ENCODE measurements at places on chromosomes 16 and 17.
A peak's percentile ranks its signal among the peaks of the same experiment; 100 is the strongest.

- DNase-seq, result no peak
Measured at GRCh38 chr16:81310045-81310644, 4.6 kb upstream of the GAN start.

DNA sequence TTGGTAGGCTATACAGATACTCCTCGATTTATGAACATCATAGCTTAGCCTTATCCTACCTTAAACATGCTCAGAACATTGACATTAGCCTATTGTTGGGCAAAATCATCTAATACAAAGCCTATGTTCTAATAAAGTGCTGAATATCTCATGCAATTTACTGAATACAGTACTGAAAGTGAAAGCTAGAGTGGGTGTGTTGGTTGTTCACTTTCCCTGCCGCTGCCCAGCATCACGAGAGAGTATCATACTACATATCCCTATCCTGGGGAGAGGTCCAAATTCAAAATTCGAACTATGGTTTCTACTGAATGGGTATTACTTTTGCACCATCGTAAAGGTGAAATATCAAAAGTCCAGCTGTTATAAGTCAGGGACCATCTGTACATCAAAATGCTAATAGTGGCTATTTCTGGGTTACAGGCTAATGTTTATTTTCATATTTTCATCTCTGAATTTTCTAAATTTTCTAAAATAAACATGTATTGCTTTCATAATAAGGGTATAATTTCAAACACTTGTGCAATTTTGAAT, 54.5 kb downstream of the NACA2 start:
- no peak for DNase-seq

DNA sequence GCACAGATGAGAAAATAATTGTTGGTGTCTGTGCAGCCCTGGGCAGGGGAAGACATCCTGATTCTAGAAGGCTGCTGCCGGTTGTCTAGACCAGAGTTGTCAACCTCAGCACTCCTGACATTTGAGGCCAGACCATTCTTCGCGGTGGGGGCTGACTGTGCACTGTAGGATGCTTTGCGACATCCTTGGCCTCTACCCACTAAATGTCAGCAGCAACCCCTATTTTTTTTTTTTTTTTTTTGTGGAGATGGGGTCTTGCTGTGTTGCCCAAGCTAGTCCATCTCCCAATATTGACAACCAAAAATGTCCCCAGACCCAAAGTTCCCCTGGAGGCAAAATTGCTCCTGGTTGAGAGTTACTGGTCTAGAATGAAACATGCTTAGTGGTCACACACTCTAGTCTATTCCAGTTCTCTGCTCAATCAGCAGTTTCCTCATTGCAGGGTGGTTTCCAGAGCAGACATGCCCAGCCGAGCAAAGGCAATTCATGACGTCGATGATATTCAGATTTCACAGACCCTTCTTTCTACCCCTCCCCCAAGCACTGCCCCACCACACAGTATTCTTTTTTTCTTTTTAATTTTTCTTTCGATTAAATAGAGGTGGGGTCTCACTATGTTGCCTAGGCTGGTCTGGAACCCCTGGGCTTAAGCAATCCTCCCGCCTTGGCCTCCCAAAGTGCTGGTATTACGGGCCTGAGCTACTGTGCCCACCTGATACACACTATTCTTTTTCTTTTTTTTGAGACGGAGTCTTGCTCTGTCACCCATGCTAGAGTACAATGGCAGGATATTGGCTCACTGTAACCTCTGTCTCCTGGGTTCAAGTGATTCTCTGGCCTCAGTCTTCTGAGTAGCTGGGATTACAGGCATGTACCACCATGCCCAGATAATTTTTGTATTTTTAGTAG, 9.0 kb downstream of the C17orf99 start:
- DNase-seq, result no peak

DNA sequence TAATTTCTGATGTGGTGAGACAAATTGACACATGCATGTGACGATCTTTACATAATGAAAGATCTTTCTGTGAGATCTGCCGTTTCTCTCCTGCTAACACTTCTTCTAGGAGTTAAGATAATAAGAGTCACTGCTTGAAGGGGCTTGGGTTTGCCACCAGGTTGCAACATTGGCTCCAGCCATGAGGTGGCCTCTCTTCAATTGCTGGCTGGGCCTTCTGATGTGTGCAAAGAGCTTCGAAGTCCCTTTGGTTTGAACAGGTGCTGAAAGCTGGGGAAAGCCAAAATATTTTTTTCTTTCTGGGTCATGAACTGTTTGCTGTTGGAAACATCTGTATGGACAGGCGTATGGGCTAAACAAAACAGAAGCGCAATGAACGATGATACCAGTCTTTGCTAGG, 204.1 kb upstream of the SALL1 start:
- DNase-seq, result no peak

GRCh38 chr16:81928271-81928918, 82.9 kb downstream of the SDR42E1 start:
- no peak for DNase-seq

DNA sequence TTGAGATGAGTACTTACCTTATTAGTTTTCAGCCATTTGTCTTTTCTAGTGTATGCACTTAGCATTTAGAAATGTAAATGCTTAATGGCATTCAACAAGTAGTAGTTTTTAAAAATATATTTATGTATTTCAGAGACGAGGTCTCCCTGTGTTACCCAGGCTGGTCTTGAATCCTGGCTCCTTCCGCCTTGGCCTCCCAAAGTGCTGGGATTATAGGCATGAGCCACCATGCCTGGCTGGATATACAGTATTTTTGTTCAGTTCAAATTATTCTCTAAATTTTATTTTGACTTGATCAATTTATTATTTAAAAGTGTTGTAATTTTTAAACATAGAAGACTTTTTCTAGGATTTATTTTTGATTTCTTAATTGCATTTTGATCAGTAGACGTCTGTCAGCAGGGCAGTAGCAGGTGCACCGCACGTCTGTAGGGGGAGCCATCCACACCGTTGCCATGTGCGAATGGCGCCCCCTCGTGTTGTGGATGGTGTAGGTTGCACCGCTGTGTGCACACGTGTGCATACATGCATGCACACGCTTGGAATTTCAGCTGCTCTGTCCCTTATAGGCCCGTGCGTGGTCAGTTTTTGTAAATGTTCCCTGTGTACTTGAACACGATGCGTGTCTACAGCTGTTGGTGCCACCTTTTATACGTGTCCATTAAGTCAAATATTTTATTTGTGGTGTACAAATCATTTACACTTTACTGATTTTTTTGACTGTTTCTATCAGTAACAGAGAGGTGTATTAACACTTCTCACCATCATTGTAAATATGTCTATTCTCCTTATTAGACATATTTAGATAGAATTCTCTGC, 30.6 kb downstream of the RPTOR start:
- peak; percentile 25 for DNase-seq

GRCh38 chr16:56815721-56816120, 49.3 kb upstream of the SLC12A3 start:
- no peak for DNase-seq

GRCh38 chr16:29815032-29815721, 775 bp upstream of the PAGR1 start:
- DNase-seq, result no peak

DNA sequence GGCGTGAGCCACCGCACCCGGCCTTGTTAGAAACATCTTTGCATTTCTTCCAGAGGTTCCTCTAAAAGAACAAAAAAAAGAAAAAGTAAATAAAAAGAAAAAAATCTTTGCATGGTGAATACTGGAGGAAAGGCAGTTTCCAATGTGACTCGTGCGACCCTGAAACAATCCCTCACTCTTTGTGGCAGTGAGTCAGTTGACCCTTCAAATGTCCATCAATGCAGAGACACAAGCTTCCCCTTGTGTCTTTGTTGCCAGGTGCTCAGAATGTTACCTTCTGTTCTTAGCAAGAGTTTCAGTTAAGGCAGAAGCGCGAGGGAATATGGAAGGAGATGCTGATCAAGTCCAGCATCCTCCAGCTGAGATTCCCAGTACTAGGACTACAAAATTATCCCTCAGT, 16.4 kb downstream of the CACNG4 start:
- DNase-seq, result no peak

DNA sequence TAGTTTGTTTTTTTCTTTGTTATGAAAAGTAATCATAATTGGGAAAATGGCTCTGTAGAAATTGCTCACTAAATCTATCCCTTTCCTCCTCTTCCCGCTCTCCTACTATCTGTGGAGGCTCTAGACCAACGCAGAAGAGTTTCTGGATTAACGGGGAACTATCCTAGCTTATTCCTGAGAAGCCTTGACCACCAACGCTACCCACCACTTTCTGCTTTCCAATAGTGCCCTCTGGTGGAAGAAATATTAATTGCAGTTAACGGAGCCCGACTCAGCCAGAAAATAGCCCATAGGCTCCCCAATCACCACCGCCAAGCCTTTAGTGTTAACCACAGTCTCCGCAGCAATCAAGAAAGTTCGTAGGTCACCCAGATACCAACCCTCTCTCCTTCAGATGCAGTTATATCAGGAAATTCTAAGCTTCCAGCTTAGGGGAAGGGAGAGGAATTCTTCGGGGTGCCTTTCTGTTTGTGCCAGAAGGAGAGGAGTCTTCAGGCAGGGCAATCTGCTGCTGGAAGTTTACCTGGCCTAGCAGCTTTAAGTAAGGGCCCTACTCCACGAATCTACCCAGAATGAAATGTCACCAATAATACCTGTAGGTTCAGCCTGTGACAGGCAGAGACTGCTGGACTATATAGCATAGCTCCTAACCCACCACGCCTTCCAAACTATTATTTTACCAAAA, 23.0 kb upstream of the NSRP1 start:
- no peak for DNase-seq

GRCh38 chr17:81120149-81120484, 45.2 kb upstream of the PVALEF start:
- no peak for DNase-seq

DNA sequence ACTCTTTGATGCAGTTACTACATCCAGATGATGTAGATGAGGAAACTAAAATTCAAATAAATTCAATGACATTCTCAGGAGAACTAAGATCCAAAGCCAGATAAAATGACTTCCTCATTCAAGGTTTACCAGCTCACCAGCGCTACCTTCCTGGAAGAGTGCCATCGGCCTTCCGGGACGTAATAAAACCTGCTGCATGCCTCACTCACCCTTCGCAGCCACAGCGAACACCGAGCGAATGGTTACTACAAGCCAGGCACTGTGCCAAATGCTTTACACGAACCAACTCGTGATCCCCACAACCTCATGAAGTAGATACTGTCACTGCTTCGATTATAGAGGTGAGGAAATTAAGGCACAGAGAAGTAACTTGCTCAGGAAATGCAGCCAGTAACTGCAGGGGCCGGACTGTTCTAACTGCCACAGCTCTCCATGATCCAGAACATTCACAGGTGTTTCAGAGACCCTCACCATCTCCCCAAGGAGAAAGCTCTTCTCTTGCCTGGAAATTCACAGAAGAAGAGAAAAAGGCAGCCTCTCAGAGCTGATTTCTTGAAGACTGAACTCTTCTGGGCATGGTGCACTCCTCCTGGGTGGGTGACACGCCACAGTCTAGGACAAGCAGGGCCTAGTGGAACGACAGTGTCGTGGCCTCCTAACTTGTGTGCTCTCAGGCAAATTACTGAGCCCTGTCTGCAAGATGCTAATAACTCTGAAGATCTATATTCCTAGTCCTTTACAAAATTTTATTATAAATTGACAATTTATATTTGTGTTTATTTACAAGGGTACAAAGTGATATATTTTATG, 46.8 kb downstream of the HIC1 start:
- no peak for DNase-seq

- DNase-seq, result no peak
Measured at GRCh38 chr16:87210894-87211293, 106.3 kb downstream of the C16orf95 start.

DNA sequence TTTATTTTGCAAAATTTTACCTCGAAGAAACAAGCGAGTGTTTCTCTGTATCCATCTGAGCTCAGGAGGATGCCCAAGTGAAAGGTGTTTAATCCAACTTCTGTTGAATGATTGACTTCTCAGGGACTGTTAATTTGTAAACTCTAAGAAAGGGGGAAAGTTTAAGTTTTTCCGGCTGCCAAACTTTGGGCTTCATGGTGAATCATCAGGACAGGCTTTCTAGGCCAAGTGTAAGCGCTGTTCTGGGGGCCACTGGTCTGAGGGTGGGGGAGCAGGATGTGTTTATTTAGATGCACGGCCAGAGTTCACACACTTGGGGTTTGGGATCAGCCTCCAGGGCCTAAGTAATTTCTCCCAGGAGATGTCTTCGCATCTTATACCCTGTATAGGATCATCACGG, 110.4 kb downstream of the PITPNC1 start:
- DNase-seq, result no peak

GRCh38 chr17:40284085-40284713, 3.5 kb upstream of the CDC6 start:
- peak; percentile 50 for DNase-seq

- DNase-seq, result no peak
Measured at GRCh38 chr16:75742424-75743047, 16.2 kb upstream of the CPHXL start.

- peak; percentile 97 for DNase-seq
Measured at GRCh38 chr17:82022981-82023446, at the start of gene LRRC45. Gene LRRC45, plus strand, starts transcription at chr17:82023305. Its CDS starts 339 bp downstream, at chr17:82023644.

DNA sequence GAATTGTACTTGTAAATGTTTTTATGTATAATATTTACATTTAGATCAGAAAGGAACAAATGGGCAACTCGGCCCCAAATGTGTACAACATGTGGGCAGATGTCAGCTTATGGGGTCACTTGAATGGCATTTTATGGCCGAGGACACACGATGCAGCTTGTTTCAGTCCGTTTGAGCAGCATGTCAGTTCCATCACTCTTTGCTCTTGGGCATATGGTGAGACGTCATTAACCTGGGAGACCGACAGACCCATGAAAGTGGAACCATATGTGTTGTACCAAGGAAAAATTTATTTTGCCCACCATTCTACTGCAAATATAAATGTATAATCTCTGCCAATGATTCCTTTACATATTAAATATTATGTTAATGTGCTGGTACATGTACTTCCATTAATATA, 561.9 kb upstream of the SOX9 start:
- no peak for DNase-seq

DNA sequence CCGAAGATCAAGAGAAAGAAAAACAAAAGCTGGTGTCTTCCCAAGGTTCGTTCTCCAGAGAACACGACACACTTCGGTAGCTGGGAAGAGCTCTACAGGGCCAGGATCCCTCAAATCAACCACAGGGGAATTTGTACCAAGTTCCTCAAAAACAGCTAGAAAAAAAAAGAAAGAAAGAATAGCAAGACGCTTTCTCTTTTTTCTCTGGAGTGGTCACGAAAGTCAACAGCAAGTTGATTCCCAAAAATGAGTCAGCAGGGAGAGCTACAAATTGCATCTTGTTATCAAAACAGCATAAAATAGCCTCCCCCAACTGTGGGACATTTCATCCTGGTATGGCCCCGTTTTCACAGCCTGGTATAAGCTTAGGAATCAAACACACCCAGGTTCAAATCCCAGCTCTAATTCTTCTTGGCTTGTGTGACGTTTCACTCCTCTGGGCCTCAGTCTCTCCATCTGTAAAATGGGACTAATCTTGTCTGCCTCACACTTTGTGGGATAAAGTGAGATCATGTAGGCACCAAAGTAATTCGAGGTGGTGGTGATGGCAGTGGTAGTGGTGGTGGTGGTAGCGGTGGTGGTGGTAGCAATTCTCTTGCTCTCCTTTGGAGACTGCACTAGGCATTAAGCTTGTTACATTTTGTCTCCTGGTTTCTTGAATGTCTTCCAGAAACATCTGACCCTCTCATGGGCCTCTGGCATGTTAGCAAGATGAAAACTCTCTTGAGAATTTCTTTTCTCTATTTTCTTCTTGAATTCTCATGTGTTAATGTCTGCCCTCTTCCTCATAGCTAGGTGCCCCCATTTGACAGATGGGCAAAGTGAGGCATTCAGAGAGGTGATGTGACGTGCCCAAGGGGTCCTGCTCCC, 988 bp upstream of the IL21R start:
- peak; percentile 31 for DNase-seq

Measured in AG09309 (cell line).